ENCODE measurements at places on chromosomes 3 and 15.

DNA sequence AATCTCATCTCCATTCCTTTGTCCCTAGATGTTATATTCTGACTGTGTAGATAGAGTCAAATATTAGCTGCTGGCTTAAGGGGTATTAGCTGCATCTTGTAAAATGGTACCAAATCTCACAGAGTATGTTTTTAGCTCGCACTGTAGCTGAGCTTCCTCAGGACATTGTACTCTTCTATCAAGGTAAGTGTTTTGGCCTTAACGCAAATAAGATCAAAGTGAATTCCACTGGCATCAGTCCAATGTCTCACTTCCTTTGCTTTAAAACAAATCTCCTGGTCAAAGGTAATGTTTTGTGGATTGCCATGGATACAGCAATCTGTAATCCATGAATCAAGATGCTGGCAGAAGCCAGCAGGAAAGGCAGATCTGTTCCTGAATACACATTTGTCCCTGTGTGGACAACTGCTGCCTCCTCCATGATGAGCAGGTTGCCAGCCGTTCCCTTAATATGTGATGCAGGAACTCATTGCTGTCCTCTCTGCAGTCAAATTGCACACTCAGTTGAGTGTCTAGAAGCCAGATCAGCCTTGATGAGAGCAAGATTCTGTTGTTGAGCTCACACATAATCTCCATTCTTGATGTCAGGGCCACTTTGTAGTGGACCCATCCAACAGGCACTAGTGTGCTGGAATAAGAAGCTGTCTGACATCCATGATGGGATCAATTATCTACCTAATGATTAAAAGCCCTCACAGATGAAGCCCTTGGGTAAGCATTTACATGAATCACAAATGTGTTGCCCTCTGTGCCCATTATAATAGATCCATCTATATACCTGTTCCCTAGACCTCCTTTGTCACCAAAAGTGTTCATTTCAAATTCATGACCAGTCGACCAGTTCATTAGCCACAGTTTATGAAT is 96.6 kb upstream of the AGTR1 start:
- no peak for DNase-seq

GRCh38 chr3:172209333-172210321 is 170.2 kb downstream of the FNDC3B start:
- DNase-seq: no peak

DNA sequence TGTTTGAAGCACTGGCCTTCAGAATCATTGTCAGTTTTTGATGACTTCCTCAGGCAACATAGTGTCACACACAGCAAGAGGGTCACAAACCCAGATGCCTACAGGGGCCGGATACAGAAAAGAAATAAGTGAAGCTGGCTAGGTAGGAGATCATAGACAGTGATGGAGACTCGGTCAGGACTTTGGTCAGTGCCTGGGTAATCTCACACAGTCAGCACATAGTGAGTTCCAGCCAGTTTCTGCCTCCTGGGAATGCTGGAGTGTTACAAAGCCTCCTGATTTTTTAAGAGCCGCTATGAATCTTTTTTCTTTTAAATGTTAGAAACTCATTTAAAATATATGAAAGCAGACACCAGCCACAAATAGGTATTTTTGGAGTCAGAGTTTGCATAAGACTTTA is 399.1 kb downstream of the IL5RA start:
- DNase-seq: no peak

DNA sequence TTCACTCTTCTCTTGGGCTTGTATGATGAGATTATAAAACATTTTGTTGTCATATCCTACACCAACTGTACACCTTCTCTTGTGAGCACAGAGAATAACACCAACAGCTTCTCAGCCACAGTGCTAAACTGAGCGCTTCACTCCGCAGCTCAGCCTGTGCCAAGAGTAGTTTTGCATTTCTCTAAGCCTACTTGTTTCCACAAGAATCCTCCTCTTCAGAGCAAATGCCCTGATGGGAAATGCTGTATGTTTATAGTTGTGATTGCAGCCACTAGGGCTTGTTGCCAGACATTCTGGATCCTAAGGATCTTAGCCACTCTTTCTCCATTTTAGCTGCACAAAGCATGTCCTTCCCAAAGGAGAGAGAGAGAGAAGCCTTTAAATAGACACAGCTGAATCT is 138.8 kb upstream of the PLXND1 start:
- no peak for DNase-seq

DNA sequence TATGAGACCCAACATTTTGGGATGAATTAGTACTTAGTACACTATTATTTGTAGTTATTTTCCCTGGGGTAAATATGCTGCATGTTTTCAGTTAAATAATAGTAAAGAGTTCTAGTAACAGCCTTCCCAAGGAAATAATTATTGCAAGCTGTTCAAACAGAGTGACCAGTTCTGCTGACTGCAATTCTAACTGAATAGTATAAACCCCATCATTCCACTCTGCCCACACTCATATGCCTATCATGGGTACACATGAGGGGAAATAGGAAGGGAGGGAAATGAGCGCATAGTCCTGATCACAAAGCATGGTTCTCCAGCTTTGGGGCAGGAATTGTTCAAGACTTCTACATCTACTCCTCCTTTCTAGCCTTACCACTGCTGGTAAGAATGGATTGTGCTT is 18.7 kb downstream of the UQCC5 start:
- no peak for DNase-seq

GRCh38 chr3:141225939-141226338 is 5.7 kb upstream of the PXYLP1 start:
- no peak for DNase-seq

GRCh38 chr3:117842086-117842485 is 1132.5 kb downstream of the TUSC7 start:
- no peak for DNase-seq

DNA sequence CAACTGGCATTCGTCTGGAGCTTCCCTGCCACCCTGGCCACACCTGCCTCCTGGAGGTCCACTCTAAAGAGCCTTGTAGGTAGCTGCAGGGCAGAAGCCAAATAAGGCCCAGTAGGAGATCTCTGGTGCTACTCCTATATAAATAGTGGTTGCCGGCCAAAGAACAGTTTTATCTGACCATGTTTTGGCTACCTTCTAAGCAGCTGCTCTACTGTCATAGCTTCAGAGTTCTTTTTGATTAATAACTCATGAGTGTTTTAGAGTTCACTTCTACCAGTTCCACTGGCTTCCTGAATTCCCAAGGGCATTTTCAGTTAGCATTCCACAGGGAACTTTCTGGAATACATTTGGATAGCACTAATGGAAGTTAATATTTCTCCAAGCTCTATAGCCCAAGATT is 154.6 kb downstream of the B3GALNT1 start:
- DNase-seq: no peak

- no peak for DNase-seq
Observed at GRCh38 chr3:58784888-58785287, 118.3 kb upstream of the FAM3D start.

- no peak for DNase-seq
Observed at GRCh38 chr15:53565721-53566120, 193.7 kb downstream of the WDR72 start.

GRCh38 chr3:26682406-26682805 is 59.8 kb downstream of the LRRC3B start:
- DNase-seq: no peak

GRCh38 chr3:152733584-152734119 is 101.3 kb upstream of the P2RY1 start:
- DNase-seq: no peak

GRCh38 chr3:138946663-138947494 is at the start of the genes FOXL2 and FOXL2NB:
FOXL2 (minus strand) TSS chr3:138947137; CDS start chr3:138946722, 415 bp downstream.
FOXL2NB (plus strand) TSS chr3:138947217; CDS start chr3:138947365, 148 bp downstream.
- DNase-seq: no peak

- DNase-seq: no peak
Observed at GRCh38 chr3:51243924-51244323, 141.2 kb upstream of the MANF start.

- no peak for DNase-seq
Observed at GRCh38 chr15:95662638-95663037, 667.9 kb upstream of the NR2F2 start.

DNA sequence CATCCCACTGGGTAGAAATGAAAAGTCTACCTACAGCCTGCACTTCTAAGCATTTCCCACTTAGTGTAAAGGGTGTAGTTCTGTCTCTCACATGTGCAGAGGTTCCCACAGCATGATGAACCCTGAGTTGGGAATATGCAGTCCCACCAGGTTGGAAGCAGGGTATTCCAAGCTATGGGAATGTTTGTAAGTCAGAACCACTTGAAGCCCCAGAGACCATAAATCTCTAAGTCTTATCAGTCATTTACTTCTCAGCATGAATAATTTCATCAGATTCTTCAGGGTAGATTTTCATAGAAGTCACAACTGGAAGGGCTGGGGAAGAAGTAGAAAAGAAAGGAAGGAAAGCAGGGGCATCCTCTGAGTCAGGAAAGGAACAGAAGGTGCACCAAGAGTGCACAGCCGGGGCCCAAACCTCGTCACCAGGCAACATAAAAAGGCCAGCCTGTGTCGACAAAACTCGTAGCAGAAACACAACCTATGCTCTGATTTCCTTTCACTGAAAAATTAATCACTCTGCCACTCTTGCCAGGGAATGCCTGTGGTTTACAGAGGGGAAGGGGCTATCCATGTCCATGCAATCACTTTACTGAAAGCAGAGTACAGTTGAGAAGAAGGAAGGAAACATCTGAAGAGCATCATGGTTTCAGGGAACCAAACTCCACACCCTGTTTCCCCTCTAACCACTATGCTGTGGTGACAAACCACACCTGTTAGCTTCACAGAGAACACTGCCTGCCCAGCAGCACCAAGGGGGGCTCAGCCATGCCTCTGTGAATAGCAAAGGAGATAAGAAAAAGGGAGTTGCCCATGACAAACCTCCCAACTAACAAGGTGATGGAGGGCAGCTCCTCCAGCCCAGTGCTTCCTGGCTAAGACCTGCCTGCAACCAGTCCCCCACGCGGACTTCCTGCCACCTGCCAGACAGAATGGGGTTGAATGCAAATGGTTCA is 40.5 kb downstream of the SH3BP5 start:
- DNase-seq: no peak

DNA sequence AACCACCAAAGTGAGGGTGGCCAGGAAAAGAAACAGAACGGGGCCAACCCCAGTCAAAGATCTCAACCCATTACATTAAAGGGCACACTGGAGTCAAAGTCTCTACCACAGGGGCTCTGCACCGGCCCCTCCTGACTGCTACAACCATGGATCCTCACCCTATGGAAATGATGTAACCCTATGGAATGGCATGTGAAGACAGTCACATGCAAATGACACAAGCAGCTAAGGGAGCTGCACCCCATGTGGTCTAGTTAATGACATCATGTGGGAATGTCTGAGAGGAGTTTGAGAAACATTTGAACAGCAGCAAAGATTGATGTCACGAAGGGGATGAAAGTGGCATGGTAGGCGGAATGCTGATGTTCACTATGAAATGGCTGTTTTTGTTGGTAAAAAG is 298.2 kb upstream of the SLCO3A1 start:
- no peak for DNase-seq

- DNase-seq: no peak
Observed at GRCh38 chr3:52771334-52771681, 568 bp upstream of the NEK4 start.

DNA sequence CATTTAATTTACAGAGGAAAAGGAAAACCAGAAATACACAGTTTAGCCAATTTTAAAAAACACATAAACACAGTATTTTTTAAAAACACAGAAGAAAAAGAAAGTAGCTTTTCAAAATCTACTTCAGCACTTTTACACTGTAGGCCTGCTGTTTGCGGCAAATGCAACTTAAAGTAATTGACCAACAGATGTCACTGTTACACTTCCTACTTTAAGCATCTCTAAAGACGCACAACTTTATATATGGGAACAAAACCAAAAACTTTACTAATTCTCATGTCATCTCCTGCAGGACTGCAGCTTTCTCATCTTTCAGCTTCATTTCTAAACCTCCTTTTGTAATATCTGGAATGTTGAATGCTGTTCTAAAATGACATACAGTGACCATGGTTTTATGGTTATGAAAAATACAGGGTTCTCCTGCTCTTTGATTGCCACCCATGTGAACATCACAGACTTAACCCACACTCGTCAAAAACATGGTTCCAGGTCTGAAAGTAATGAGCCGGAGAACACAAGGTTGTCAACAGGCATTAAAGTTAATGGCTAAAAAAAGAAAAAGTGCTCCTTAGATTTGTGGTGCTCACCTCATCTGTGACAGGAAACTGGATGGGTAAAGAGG is 107.9 kb downstream of the FMN1 start:
- no peak for DNase-seq

DNA sequence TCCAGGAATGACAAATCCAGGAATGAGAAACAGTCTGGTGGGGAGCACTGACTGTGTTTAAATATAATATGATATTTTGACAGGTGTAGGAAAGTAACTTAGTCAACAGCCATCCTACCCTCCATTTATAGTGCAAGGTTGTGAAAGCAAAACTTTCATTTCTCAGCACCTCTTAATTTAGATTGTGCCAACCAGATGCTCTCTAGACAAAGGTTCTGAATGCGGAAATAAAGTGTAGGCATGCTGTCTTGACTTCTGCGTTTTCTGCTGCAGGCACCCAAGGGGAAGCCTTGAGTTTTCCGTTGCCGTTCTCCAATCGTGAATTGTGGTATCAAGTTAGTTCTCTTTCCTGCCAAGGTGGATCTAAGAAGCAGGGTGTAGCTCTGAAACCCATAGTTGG is 261.9 kb upstream of the SUCLG2 start:
- DNase-seq: no peak

GRCh38 chr3:47291158-47291753 is 8.5 kb downstream of the KLHL18 start:
- DNase-seq: no peak

GRCh38 chr15:28107111-28107903 is 8.2 kb upstream of the OCA2 start:
- DNase-seq: no peak

DNA sequence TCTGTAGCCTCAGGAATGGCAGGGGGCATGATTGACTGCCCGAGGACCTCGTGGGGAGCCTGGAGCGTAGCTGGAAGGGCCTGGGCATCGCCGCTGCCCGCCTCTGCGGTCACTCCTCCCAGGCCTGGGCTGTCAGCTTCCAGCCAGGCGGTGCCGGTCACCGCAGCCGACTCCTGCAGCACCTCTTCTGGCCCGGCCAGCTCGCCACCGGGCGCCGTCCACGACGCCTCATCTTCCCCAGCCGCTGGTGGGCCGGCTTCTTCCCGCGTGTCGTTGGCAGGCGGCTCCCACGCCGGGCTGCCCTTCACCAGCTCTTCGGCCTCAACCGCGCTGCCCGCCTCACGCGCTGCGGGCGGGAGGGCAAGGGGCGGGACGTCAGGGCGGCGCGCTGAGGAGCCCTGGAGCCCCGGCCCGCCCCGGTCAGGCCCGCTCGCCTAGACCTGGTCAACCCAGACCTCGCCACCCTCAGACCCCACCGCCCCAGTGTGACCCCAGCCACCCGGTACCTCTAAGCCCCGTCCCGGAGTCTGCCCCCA is 1.0 kb downstream of the CSPG5 start:
- DNase-seq: no peak

GRCh38 chr15:47301481-47301880 is 415.8 kb upstream of the SEMA6D start:
- no peak for DNase-seq

DNA sequence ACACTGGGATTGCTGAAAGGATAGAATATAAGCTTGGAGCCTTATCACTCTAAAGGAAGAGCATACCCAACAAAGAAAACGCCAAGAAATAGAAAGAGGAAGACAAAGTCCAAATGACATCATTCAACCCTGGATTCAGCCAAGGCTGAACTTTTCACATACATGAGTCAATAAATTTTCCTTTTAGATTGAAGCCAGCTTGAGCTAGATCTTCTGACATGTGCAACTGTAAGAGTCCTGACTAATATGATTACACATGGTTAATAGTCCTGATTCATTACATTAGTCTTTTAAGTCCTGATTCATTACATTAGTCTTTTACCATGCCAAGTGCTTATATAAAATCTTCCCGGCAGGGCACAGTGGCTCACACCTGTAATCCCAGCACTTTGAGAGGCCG is 13.6 kb upstream of the DENND6A start:
- no peak for DNase-seq
